ENCODE measurements at places on chromosomes 11 and 22.
A peak's percentile ranks its signal among the peaks of the same experiment; 100 is the strongest.

- peak; percentile 51 for DNase-seq
Observed at GRCh38 chr11:3000032-3000961, 8.2 kb upstream of the NAP1L4 start.

- DNase-seq = no peak
Observed at GRCh38 chr11:73818846-73819245, 31.2 kb downstream of the MRPL48 start.

DNA sequence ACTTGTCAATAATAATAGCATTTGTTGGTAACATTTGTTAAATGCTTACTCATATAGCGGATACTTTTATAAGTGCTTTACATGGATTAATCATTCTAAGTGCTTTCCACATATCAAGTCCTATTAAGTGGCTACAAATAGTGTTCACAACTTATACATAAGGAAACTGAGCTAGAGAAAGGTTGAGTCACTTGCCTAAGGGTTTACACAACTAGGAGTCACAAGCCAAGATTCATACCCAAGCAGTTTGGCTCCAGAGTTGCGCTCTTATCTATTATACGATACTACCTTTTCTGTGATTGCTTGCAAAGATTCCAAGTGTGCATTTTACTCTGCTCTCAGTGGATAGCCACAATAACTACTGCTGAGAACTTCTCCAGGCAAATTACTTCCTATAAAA is 215.9 kb upstream of the CCDC90B start:
- no peak for DNase-seq

GRCh38 chr22:30253205-30253852 is 6.8 kb upstream of the LIF start:
- DNase-seq = no peak

DNA sequence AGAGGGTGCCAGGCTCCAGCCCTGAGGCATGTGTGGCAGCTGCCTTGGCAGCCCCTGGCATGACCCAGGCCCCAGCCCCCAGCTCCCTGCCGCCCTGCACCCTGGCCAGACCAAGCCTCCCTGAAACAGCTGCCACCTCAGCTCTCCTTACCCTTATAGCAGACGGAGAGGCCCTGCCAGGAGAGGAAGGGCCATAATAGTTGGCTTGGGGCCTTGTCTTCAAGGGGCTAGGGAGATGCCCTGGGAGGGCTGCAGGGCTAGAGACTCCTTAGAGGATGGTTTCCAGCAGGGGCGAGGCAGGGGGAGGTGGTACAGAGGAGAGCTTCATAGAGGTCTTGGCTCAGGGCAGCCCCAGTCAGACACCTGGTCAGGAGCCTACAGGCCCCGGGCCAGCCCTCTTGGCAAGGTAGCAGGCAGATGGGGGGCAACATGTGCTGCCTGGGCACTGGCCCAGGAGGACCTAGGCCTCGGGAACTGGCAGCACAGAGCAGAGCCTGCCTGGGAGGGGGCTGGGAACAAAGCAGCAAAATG is 13.0 kb downstream of the SMTN start:
- DNase-seq = no peak

- no peak for DNase-seq
Observed at GRCh38 chr11:110772863-110773262, 60.6 kb upstream of the ARHGAP20 start.

DNA sequence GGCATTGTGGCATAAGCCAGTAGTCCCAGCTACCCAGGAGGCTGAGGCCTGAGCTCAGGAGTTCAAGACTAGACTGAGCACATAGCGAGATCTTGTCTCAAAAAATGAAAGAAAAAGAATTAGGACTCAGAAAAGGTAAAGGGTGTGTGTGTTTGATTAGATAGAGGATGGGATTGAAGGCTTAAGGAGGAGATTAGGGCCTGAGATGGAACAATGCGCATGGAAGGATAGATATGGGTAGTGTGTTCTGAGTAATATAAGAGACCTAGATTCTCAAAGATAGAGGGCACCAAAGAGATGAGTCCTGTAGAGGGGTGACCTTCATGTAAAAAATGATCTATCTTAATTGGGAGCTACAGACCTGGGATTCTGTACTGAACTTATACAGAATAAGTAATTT is 17.3 kb upstream of the RAB30 start:
- DNase-seq = no peak

DNA sequence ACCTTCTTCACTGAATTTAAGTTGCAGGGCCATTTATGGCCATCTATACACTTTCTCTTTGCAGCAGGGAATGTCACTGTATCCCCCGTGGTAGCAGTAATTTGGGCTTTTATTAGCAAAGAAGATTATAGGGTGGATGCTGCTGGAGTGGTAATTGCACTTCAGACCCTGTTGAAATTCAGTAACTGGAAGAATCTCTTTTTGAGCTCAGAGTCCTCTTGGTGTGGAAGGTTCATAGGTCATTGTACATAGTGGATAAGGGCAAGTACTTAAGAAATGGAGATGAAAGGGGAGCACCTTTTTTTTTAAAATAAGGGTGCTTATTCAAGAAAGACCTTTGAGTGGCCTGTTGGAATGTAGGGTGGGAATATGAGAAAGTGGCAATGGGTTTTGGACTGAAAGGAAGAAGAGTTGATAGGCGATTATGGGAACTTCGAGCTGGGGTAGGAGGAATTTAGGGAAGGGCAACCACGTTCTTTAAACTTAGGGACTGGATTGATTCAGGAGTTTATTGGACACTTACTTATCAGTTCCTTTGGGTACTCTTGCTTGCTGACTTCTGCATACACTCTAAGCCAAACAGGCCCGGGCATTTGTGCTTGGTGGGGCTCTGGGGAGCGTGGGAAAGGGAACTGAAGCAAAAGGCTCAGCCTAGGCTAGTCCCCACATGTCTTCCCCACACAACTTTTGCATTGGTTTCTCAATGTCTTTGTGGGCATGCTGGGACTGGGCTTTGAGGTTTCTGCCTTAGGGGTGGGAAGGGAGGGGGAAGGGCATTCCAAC is 26.5 kb downstream of the CTNND1 start:
- DNase-seq = no peak

DNA sequence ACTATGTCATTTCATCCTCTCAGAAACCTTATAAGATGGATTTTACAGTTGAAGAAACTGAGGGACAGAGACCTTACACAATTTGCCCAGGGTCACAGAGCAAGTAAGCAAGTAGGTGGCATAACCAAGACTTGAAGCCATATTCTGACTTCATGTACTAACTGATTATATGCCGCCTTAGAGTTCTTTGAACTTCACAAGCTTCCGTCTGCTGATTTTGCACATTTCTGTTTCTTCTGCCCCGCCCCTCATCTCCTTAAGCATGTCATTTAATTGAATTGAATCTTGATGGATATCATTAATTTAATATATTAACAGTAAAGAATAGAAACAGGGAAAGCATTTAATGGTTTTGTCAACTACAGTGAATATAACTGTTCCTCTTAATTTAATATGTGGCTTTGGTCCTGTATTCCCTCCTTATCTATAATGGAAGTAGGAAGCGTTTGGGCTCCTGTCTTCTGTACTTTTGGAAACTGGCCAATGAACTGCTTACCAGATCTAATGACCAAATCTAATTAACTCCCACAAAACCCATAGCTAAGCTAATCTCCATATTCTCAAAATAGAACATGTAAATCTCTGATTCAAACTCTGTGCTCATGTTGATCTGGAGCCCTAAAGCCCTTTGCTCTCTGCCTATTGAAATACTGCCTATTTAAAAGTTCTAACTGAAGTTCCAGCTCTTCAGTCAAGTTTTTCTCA is 30.4 kb downstream of the SIK2 start:
- no peak for DNase-seq

- no peak for DNase-seq
Observed at GRCh38 chr22:23684561-23685031, 6.2 kb upstream of the RGL4 start.

DNA sequence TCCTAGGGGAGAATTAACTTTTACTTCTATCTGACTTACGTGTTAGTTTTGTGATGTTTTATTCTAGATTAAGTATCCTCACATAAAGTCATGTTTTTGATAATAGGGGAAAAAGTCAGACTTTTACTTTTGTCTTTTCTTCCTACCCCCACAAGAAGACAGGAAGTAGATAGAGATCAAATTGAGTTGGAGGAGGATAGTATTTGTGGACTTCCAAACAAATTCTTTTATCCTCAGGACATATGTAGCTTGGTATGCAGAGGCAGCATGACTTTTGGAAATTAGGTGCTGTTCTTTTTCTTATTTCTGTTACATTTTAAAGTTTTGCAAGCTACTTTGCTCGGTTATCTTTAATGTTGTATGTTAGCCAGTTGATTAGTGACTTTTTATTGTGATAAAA is 61.4 kb downstream of the MTMR3 start:
- no peak for DNase-seq

Data from ovary (tissue), 10 donors.